ENCODE measurements at places on chromosomes 4 and X.

GRCh38 chr4:8766610-8767009 lies 105.0 kb downstream of the HMX1 start:
- no peak for DNase-seq

DNA sequence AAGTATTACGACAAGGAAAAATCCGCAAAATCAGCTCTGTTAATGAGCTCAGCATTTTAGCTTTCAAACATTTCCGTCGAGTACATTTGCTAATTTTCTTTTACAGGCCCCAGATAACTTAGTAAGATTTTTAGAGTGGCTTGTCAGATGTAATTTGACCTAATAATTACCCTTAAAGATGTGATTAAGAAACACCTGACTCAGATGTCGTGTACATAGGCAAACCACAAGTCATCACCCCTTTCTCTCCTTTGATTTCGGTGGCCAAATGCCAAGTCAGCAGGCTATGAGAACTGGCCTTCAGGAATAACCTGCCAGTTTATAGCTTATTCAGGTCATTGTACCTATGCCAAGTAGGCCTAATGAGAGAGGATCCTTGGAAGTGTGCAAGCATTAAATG lies 369.6 kb downstream of the PCDH7 start:
- DNase-seq: peak; percentile 54

- no peak for DNase-seq
These were observed 339.1 kb downstream of the ARHGAP10 start for GRCh38 chr4:148071009-148071408.

DNA sequence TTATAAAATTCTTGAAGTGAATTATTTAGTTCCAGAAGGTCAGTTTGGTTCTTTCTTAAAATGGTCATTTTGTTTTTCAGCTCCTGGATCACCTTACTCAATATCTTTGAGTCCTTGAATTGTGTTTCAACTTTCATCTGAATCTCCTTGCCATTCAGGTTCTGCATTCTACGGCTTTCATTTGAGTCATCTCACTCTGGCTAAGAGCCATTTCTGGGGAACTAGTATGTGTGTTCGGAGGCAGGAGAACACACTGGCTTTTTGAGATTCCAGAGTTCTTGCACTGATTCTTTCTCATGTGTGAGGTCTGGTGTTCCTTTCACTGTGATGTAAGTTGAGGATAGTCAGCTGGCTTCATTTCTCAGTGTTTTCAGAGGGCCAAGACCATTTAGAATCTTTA lies 708.4 kb upstream of the FRG1 start:
- no peak for DNase-seq

GRCh38 chr4:98803251-98803650 lies 125.7 kb downstream of the EIF4E start:
- DNase-seq: peak; percentile 16

GRCh38 chr4:176277162-176277904 lies 8.3 kb upstream of the ASB5 start:
- peak; percentile 73 for DNase-seq

DNA sequence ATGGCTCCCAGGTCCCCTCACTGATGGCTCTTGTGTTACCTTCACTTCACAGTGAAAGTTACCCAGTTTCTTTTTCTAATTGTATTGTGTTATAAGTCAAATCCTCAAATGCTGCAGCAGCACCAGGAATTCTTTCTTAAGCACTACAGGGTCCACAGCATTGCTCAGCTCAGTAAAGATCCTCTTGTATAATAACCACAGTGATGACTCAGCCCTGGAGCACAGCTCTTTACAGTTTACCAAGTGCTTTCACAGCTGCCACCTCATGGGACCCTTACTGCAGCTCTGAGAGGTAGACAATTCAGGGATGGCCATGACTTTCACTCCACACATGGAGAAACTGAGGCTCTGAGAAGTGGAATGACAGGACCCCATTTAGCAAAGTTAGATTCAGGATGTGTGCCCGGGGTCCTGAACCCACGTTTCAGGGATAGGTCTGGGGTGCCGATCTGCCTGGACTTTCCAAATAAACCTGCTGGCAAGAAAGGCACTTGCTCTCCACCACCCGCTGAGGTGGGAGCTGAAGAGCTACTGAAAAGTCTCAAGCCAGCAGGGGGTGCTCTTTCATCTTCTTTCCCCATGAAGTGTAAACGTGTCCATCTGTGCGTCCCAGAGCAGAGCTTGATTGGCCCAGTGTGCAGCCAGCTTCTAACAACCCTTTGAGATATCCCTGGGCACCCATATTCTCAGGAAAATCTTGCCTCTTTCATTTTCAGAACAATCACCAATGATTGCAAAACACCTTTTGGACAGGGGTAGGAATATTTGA lies 35.7 kb upstream of the GABRQ start:
- DNase-seq: no peak

GRCh38 chr4:4269331-4269731 lies 20.6 kb downstream of the LYAR start:
- DNase-seq: no peak

DNA sequence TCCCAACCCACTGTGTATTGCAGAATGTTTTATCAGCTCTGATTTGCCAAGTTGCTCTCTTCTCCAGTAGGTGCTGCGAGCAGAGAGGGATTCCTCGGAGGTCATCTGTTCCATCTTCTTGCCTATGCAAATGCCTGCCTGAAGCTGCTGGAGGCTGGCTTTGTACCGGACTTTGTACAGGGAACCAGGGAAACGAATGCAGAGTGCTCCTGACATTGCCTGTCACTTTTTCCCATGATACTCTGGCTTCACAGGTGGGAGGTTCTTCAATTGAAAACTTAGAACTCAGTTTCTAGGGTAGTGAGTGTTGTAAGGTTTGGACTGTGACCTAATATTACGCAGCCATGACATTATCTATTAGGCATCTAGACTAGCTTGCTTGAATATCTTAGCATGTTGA lies 24.9 kb downstream of the AR start:
- DNase-seq: no peak

- peak; percentile 77 for DNase-seq
These were observed 83.8 kb downstream of the GRID2 start for GRCh38 chr4:92387459-92388069.

- no peak for DNase-seq
These were observed 83.0 kb upstream of the PPARGC1A start for GRCh38 chr4:23972805-23973204.

DNA sequence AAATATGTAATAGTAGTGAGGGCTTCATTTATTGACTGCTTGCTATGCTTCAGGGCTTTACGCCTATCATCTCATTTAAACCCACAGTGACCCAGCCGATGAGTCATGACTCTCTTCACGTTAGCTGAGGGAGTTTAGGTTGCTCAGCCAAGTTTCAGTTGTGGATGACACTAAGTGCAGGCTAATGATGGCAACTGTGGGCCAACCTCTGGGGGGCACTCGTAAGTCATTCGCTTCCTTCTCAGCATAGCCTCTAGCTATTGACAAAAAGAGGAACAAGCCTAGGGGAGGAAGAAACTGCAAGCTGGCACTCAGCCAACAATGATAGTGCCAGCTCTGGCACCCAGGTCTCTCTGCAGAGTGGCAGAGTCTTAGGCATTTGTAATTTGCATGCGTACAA lies 325.0 kb downstream of the ARHGAP10 start:
- DNase-seq: peak; percentile 61

DNA sequence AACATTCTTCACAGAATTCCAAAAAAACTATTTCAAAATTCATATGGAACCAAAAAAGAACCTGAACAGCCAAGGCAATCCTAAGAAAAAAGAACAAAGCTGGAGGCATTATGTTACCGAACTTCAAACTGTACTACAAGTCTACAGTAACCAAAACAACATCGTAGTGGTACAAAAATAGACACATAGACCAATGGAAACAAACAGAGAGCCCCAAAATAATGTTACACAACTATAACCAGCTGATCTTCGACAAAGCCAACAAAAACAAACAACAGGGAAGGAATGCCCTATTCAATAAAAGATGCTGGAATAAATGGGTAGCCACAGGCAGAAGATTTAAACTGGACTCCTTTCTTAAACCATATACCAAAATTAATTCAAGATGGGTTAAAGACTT lies 1189.6 kb downstream of the PCDH18 start:
- DNase-seq: no peak

DNA sequence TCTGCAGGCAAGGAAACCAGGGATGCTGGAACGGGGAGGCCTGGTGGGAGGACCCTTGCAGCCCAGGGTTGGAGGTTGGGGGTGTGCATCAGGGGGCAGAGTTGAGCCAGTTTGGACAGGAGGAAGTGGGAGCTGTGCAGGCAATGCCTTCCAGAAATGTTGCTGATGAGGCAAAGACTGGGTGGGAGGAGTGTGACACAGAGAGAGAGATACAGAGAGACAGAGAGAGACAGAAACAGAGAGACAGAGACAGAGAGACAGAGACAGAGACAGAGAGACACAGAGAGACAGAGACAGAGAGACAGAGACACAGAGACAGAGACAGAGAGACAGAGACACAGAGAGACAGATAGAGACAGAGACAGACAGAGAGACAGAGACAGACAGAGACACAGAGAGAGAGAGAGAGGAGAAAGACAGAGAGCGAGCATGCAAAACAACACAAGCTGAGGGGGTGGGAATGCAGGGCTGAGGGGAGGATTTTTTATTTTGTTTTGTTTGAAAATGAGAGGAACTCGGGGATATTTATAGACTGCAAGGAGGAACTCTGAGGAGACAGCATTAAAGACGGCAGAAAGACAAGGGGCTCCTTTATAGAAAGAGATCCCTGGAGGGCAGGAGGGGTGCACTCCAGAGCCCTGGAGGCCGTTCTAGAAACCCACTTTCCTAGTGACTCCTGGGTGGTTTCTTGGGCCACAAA lies 1.9 kb upstream of the HAUS3 start:
- DNase-seq: peak; percentile 65

DNA sequence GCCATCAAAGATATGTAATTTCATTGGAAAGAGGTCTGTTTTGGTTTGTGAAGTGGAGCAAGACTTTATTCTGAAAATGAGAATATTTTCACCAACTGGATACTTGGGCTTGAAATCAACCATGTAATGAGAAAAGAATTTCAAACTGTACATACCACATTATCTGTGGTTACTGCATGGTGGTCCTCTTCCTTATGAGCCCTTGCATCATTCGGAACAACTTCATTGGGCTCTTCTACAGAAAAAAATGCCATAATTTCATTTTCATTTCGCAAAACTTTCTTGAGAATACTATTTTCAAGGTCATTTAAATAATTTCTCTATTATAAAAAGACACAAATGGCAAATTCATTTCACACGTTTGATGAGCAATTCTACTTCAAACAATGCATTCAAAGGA lies 148.6 kb upstream of the RPS6KA6 start:
- peak; percentile 9 for DNase-seq
